ENCODE measurements at places on chromosomes 3 and 15.

DNA sequence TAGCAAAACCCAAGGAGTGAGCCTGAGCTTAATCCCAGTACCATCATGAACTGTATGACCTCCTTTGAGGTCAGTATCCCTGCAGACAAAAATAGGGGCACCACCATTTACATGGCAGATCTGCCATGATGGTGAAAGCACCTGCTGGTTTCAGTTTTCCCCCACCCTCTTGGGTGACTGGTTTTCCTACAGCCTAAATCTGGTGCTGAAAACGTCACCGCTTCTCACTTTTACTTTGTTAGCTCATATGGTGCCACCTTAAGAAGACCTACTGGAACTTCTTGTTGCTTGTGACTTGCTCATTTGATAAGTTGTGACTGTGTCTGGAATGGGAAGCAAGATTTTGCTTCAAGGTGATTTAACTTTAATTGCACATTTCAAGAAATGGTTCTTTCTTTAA, 5.1 kb downstream of the PPP1R2 start:
- DNase-seq = no peak

- no peak for DNase-seq
Measured at GRCh38 chr3:67674055-67674454, 19.6 kb upstream of the SUCLG2 start.

DNA sequence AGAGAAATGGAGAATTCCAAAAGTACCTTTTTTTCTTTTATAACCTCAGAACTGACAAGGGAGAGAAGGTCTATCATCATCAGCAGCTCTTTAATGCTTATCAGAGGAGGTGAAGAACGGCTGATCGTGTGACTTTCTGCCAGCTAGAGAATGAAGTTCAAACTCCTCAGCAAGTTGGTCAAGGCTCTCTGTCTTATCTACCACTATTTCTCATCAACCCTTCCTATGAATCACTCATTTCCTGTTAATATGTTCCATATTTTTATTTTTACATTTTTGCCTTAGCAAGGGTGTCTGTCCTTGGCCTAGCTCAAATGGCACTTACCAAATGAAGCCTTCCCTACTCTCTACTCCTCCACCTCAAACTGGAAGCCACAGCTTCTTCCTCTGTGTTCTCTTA, 73.1 kb upstream of the TSPAN3 start:
- DNase-seq = no peak

DNA sequence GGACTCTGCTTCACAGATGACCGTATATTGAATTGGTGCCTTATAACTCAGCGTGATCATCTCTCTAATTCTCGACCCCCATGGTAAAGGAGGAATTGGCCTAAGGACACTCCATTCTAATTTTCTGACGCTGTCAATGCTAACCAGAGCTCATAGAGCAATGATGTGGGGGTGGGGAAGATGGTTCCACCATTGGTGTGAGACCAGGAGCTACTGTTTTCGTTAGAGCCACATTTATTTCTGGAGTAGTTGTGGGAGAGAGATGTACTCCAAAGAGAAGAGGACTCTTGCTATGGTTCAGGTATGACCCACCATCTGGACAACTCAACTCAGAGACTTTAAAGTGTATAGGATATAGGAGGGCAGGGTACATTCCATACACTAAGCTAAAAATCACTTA, 16.3 kb downstream of the ZBTB38 start:
- no peak for DNase-seq

DNA sequence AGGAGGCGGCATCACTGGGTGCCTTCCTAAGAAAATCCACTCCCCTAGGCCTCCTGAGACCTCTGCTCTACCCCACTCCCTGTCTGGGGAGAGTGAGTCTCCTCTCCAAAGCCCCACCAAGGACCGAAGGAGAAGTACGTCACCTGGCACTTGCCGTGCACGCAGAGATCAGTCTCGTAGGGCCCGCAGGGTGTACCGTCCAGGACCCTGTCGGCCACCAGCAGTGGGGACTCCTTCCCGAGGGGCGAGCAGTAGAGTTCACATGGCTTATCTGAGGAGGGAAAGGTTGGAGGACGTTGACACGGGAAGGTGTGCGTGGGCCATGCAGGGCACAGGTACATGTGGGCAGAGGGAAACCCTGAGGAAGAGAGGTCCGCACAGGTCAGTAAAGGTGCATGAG, 232.9 kb downstream of the ADAMTS17 start:
- DNase-seq = no peak

- DNase-seq = no peak
Measured at GRCh38 chr3:105525531-105525930, 158.8 kb downstream of the ALCAM start.

DNA sequence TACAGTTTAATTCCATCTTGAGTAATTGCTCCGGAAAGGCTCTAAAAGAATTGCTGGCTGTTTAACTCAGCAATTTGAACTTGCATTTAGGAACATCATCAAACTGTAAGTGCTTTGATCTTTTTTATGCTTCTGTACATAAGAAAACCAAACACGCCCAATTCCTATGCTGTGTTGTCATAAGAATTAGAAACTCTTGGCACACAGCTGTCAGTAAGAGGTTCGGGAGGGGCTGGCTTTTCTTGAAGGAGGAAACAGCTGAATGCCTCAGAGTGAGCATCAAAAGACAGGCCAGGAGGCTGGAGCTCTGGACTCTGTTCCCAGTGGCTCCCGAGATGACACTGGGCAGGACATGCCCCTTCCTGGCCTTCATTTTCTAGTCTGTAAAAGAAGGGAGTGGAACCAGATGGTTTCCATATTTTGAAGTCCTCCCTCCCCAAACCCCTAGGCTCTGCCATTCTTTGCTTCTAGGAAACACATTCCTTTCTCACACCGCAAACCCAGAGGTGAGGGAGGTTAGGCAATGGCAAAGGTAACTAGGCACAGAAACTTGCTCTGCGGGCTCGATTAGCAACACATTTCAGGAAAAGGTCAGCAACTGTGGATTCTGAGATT, 73.7 kb upstream of the DLG1 start:
- DNase-seq = no peak

GRCh38 chr3:31312400-31312799, 220.3 kb upstream of the STT3B start:
- DNase-seq = no peak

DNA sequence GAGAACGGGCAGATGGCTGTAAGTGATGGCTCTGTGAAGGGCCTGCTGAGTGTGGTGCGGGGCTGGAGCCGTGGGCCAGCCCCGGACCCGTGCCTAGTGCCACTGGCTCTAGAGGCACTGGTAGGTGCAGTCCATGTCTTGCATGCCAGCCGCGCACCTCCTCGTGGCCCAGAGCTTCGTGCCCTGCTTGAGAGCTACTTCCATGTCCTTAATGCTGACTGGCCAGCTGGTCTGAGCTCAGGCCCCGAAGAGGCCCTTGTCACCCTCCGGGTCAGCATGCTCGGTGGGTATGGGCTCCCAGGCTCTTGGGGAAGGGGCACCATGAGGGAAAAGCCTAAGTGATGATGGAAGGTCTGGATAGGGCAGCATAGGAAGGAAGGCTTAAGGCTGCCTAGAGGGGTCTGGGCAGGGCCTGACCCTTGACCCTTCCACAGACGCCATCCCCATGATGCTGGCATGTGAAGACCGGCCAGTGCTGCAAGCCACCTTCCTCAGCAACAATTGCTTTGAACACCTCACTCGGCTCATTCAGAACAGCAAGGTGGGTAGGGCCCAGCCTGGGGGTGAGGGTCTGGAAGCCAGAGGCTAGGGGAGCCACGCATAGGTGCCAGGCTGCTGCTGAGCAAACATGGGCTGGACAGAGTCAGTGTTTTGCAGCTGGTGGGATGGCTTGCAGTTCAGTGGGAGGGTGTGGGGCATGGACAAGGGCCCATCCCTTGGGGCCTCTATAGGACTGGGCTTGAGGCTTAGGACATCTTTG, 12.1 kb downstream of the NBEAL2 start:
- no peak for DNase-seq

- DNase-seq = no peak
Measured at GRCh38 chr15:72037321-72037720, 80.6 kb downstream of the MYO9A start.

- peak; percentile 69 for DNase-seq
Measured at GRCh38 chr3:113151461-113152031, 59.8 kb upstream of the BOC start.

DNA sequence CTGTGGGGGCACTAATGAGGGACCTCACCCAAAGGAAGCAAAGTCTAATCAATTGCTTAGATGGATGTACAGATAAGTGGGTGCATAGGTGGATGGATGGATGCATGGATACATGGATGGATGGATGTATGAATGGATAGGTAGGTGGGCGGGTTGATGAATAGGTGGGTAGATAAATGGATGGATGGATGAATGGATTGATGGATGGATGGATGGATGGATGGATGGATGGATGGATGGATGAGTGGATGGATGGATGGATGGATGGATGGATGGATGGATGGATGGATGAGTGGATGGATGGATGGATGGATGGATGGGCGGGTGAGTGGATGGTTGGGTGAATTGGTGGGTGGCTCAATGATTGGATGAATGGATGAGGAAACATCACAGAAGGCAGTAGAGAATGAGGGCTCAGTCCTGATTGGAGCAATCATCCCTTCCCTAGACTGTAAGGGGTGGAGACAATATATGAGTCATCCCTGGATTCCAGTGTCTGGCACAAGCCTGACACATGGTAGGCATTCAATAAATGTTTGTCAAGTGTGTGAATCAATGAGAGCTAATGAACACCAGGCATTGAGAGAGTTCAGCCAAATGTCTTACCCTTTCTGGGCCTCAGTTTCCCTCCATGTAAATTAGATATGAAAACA, 40.4 kb upstream of the PXYLP1 start:
- no peak for DNase-seq

GRCh38 chr3:193796089-193796488, 203.1 kb downstream of the OPA1 start:
- no peak for DNase-seq

- DNase-seq = no peak
Measured at GRCh38 chr3:113285226-113285625, 73.9 kb downstream of the BOC start.

- DNase-seq = peak; percentile 5
Measured at GRCh38 chr3:194671511-194671899, 486 bp downstream of the LSG1 start.

DNA sequence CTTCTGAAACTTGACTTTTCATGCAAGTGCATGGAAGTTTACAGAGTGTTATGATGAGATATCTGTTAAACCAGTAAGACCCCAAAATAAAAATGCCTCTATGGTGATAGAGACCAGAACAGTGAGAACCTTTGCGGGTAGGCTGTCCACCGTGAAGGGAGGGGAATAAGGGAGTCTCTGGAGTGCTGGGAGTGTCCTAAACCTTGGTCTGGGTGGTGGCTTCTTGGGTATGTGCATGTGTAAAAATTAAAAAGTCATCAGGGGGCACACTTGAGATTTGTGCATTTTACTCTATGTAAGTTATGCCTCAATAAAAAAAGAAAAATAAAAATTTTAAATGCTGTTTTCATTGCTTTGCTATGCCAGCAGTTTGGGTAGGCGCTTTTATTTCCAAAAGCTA, 38.2 kb upstream of the BNC1 start:
- no peak for DNase-seq

DNA sequence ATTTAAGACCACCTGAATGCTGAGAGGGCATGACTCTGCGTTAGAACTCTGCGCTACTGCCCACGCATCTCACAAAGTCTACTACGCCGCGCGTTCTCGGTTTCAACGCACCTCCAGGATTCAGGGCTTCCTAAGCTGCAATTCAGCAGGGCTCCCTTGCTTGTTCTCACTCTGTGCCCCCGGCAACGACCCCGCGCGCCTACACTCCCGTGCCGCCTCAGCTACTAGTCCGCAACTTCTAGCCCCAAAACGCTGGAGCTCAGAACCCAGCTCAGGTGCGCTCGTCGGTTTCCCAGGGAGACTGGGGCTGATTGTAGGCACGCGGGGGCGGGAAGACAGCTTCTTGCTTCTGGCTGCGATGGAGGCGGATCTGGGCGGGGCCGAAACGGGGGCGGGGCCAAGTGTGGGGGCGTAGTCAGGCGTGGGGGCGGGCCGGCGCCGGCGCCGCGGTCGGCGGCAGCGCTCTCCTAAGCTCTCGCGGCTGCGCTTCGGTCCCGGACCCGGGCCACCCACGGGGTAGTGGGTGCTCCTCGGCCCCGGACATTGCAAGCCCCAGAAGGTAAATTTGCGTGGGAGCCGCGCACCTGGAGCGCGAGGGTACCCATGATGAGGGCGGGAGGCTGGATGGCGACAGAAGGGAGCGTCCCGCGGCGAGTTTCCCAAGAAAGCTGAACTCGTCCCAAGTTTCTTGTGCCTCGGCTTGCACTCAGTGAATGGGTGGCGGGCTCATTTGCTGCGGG, at the start of gene ARHGEF26:
ARHGEF26 (plus strand) TSS at position 430 of the 740 bp plus-strand sequence. CDS start 603 bp downstream, outside the sequence.
- peak; percentile 34 for DNase-seq

DNA sequence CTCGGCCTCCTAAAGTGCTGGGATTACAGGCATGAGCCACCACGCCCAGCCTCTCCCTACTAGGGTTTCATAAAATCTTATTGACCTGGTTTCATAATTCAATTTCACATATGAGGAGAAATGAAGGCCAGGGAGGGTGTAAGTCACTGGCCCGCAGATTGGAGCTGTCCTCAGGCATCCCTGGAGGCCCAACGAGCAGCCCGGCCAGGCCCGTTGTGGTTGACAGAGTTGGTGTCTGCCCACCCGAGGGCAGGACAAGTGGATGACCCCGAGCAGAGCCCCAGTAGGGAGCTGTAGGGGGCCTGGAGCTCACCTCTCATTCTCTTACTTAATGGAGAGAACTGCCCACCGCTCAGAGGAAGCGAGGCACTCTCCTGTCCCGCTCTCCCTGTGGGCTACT, 78.9 kb downstream of the CPN2 start:
- DNase-seq = no peak

DNA sequence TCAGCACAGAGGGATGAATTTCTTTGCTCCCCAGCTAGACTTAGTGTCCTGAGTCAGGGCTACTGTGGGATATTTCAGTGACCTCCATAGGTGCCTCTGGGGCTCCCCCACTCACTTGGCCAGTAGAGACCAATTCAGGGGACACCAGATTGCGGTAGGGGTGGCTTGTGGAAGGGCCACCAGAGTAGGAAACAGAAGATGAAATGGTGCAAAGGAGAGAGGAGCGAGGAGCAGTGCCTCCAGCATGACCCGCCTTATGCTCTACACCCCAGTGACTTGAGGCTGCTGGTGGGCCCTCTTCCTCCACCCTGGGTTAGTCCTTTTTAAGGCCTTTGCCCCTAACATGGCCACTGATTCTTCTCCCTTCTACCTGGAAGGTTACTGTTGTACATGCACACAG, 2.5 kb downstream of the AEN start:
- no peak for DNase-seq

GRCh38 chr3:87367736-87368135, 91.4 kb upstream of the POU1F1 start:
- peak; percentile 52 for DNase-seq

DNA sequence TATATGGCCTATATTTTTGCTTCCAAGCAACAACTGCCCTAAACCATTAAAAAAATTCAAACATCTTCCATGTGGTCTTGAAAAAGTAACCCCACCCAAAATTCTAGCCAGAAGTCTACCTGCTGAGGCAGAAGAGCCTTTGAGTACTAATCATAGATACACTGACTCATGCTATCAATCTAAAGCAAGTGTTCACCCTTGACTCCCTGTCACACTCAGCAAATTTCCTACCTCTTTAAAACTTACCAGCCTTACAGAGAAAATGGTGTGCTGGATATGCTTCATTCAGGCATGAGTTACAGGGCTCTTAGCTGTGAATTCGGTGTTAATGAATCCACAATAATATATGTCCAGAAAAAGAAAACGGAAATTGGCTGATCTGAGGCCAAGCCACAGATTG, 373.8 kb downstream of the MAGI1 start:
- DNase-seq = no peak
